ENCODE measurements at places on chromosomes 12 and 14.

- no peak for DNase-seq
These were observed 7.3 kb downstream of the PHLDA1 start for GRCh38 chr12:76024102-76024781.

GRCh38 chr12:112514926-112515642 is 96.3 kb downstream of the PTPN11 start:
- DNase-seq: no peak

GRCh38 chr12:94717108-94717507 is 66.8 kb upstream of the TMCC3 start:
- no peak for DNase-seq

GRCh38 chr12:47920913-47921312 is 16.1 kb upstream of the VDR start:
- no peak for DNase-seq

DNA sequence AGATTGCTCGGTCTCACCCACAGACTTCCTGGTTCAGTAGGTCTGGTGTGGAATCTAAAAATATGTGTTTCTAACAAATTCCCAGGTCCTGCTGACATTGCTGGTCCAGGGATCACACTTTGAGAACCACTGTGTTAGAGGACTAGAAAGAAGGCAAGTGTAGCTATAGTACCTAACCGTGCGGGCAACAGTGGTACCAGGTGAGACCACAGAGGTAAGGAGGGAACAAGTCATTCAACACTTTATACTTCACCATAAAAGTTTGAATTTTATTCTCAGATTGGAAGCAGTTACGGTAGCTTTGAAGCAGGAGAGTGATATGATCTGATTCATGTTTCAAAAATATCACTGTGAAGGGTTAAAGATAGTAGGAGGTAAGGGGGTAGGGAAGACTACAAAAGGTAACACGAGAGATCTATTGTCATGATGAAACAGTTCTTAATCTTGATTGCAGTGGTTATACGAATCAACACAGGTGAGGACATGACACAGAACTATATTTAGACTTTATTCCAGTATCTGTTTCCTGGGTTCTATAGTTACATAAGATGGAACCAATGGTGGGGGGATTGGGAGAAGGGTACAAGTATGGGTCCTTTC is 73.5 kb downstream of the CDK17 start:
- no peak for DNase-seq

DNA sequence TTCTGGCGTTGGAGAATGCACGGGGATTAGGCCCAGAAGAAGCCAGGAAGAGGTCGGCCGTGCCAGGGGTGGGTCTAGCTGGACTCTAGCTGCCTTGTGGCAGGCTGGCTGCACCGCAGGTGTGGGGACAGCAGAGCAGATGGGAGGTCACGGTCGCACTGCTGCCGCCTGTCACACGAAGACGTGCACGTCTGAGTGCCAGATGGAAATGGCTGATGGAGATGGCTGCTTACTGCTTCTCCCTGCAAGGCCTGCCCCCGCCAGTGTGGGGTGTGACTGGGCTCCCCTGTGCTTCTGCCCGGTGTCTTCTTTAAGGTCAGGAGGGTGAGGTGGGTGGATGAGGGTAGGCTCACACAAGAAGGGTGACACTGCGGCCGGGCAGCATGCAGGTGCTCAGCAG is 79.0 kb downstream of the MOK start:
- no peak for DNase-seq

DNA sequence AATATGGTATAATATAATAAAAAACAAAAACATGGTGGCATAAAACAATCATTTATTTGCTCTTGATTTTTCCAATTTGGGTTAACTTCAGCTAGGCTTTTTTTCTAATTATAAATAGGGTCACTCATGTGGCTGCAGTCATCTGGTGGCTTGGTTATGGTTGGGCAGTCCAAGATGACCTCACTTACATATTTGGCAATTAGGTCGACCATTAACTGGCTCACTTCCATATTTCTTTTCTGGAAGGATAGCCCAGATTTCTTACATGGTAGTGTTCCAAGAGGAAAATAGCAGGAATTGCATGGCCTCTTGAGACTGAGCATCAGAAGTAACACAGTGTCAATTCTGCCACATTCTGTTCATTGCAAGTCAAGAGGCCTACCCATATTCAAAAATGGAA is 153.4 kb downstream of the FUT8 start:
- no peak for DNase-seq

DNA sequence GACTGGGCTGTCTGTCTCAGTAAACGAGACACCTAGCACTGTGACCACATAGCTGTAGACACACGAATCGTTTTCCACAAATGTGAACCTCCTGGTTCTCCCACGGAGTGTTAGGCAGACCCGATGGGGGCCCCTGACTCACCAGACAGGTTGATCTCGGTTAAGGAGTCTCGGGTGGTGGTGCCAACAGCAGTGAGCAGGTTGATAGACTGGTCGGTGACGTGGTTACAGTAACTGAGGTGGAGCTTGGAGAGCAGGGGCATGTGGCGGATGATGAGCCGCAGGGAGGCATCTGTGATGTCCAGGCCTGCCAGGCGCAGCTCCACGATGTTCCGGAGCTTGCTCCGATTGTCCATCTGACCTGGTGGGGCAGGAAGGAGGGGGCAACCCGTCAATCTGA is 39.8 kb downstream of the RNF34 start:
- DNase-seq: no peak

GRCh38 chr12:119692997-119693396 is 25.1 kb downstream of the PRKAB1 start:
- no peak for DNase-seq

DNA sequence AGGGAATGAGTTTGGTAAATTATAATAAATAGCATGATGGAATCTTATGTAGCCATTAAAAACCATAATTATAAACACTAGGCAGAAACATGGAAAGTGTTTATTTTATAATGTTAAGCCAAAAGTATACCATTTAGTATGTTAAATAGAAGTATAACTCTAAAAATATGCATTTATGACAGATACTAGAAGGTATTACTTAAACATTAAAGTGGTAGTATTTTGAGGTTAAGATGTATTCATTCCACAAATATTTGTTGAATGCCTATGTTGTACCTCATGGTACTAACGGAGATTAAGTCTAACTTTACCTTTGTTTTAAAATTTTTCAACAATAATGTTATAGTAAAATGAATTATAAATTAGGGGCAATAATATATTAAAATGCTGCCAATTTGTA is 24.1 kb downstream of the TTC8 start:
- no peak for DNase-seq

DNA sequence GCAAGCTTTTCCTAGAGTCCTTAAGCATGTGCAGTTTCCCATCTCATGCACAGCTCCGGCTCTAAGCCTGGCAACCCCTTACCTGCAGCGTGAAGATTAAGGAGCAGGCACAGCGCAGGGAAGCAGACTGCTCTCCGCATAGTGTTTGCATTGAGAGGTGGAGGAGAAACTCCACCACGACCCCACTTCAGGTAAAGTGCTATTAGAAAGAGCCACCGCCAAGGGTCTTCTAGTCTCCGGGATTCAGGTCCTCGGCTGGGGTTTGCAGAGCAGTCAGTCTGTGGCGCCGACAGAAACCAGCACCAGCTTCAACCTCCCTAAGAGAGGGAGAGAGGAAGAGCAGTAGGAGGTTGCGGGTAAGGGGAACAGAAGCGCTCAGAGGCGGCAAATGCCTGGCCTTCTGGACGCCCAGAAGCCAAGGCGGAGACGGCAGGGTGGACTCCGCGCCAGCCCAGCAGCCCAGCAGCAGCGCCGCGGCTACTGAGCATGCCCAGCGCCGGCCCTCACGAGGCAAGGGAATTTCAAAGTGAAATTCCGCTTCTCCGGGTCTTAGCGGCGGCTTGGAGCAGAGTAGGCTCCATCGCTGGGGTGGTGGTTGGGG is at the start of gene PTPRR:
TSS of gene PTPRR (minus strand) at position 488 of the 601 bp plus-strand sequence. CDS start at position 140, 348 bp downstream.
- no peak for DNase-seq

DNA sequence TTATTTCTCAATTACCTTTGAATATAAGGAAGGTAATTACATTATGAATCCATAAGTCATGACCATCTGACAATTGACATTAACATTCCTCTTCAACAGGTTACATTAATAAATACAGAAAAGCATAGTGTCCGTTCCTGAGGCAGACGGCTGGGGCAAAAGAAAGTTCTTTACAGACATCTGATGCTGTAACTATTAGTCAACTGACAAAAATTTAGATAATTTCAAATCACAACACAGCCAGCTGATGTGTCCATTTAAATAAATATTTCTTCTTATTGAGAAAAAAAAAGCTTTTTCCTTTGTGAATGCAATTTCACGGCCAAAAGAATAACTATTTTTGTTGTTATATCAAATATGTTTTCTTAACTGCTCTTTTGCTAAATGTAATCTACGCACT is 9.2 kb upstream of the PYROXD1 start:
- DNase-seq: no peak

- DNase-seq: no peak
These were observed at the start of gene TAS2R7 for GRCh38 chr12:10802587-10802986. Gene TAS2R7, minus strand, starts transcription at chr12:10802627. Its CDS starts 57 bp downstream, at chr12:10802570.

DNA sequence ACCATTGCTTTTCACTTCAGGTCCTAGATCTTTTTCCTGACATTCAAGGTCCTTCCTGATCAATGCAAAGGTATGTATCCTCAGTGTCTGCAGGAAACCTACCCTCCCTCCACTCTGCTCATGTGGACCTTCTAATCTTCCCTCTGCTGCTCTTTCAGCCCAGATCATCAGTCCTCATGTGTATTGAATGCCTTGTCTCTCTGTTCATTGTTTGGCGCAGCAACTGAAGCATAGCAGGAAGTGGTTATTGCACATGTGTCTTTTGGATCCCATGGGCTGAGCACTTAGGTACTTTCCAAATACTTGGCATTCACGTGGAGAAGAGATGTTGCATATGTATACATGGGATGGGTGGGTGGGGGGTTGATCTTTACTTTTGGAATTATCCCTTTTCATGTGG is 4.3 kb upstream of the NIN start:
- no peak for DNase-seq

GRCh38 chr12:5254703-5255102 is 177.2 kb upstream of the NTF3 start:
- no peak for DNase-seq

DNA sequence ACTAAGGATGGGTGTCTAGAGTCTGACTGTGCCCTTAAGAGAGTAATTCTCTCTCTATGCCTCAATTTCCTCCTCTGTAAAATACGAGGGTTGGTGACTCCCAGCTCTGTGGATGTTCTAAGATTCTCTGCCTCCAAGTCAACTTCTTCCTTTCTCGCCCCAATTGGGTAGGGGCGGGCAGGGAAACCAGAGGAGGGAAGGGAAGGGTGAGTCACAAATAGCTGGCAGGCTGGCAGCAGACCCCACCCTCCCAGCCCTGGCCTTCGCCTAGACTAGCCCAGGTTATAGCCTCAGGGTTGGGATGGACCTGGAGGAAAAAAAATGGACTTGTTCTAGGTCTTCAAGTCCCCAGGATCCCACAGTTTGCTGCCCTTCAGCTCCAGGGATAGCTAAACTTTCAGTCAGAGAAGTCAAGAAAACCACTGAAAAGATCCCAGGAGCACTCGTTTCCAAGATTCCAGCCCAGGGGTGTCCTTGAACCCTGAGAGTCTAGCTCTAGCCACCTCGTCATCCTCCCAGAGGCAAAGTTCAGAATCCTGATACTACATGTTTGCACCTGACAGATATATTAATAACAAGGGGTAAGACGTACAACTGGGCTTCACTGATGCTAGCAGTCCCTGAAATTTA is 2.3 kb downstream of the DGKA start:
- DNase-seq: no peak

DNA sequence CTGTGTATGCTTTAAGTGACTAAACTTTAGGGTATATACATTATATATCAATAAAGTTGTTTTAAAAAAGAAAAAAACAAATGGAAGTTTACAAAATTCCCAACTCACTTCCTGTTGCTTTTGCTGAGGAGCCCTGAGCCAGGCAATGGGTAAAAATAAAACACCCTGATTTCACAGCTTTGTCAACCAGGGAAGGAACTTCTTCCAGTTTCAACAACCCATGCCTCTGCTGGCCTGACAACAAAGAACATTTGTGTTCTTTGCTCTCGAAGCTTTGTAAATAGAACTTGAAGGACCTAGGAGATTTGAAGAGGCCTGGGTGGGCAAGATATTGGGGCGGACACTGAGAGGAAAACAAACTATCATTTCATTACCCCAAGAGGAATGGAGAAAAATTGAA is 141.2 kb upstream of the NOS1 start:
- DNase-seq: no peak

DNA sequence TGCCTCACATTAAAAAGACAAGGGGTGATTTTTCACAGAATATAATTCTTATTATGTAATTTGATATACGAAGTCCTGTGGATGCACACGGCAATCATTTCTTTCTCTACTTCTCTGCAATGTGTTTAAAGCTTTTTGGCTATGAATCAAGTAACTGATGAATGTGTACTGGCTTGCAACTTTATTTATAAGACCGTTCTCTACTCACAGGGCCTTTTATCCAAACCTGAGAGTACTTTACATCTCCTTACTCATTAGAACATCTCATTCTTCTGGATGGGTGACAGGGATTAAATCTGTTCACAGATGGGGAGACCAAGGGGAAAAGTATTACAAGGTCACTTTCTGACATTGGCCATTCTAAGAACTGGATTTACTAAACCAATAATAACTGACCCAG is 215.8 kb upstream of the DIO2 start:
- DNase-seq: no peak

GRCh38 chr12:65323070-65323469 is 44.6 kb downstream of the MSRB3 start:
- DNase-seq: no peak

- no peak for DNase-seq
These were observed 22.2 kb downstream of the TMEM30B start for GRCh38 chr14:61258985-61259384.

DNA sequence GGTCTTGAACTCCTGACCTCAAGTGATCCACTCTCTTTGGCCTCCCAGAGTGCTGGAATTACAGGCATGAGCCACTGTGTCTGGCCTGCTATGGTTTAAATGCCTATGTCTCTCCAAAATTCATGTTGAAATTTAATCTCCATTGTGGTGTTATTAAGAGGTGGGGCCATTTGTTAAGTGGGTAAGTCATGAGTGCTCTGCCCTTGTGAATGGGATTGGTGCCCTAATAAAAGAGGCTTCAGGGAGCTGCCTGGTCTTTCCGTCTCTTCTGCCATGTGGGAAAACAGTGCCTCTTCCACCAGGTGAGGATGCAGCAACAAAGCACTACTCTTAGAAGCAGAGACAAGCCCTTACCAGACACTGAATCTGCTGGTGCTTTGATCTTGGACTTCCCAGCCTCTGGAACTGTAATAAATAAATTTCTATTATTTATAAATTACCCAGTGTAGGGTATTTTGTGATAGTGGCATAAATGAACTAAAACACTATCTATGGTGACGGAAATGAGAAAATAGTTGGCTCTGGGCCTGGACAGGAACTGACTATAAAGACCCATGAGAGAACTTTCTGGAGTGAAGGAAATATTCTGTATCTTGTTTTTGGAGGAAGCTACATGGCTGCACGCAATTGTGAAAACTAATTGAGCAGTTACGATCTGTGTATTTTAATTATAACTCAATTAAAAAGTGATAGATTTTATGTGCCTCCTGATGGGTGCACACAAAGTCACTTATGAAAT is 12.1 kb upstream of the ATP23 start:
- no peak for DNase-seq

GRCh38 chr12:108689314-108690190 is 41.8 kb downstream of the CORO1C start:
- no peak for DNase-seq

- DNase-seq: no peak
These were observed 68.0 kb downstream of the PDE3A start for GRCh38 chr12:20436316-20436715.

Measured in stimulated activated CD4-positive, alpha-beta T cell treated with anti-CD3 and anti-CD28 coated beads, TNF-alpha, amount 100 ng/mL, for 48 hours (primary cell).